ENCODE measurements at places on chromosomes 7 and 10.

DNA sequence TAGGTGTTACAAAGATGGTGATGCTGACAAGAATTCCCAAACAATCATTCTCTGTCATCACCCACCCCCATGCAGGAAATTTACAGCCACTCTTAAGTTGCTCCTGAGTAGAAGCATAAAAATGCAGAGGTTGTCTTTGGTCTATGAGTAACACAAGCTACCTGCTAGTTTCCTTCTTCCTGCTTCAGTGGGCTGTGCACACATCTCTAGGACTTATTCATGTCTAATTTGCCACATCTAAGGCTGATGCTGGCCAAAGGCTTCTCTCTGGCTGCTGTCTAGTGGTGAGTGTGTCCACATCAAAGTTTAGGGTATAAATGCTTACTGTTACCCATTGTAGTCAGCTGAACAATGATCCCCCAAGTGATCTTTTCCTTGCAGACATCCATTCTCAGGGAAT is 662.5 kb downstream of the TYW1 start:
- DNase-seq, result no peak

DNA sequence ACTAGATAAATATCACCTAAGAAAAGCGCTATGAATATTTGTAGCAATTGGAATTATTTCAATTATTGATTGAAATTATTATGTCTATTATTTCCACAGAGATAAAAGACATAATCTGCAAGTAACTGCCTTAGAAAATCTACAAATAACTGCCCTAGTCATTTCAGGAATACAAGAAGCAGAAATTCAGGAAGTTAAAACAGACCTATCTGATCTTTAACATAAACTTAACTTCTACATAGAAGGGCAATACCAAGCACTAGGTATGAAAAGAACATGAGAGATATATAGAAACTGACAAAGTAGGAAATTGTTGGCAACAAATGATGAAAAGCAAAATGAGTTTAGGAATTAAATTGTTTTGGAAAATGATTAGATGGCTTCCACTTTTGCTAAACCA is 31.8 kb upstream of the AKR1B10 start:
- DNase-seq, result no peak

DNA sequence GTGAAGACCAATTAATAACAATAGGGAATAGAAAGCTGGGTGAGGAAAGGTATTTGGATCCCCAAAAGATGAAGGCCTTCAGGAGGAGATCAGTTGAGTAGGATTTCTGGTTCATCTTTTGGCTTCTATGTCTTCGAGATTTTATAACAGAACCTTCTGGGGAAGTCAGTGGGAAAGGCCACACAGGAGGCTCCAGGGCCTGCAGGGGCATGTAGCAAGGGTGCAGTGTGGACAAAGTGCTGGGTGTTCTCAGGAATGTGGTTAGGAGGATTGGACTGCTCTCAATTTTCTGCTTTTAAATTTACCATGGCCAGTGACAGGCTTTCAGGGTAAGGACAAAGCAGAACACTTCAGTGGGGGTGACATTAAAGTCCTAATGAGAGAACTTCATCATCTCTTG is 378.0 kb downstream of the CCSER2 start:
- DNase-seq, result no peak

- no peak for DNase-seq
Observed at GRCh38 chr10:76871697-76872295, 765.8 kb downstream of the KCNMA1 start.

GRCh38 chr7:154409703-154410311 is 357.6 kb downstream of the DPP6 start:
- DNase-seq, result peak; percentile 24

DNA sequence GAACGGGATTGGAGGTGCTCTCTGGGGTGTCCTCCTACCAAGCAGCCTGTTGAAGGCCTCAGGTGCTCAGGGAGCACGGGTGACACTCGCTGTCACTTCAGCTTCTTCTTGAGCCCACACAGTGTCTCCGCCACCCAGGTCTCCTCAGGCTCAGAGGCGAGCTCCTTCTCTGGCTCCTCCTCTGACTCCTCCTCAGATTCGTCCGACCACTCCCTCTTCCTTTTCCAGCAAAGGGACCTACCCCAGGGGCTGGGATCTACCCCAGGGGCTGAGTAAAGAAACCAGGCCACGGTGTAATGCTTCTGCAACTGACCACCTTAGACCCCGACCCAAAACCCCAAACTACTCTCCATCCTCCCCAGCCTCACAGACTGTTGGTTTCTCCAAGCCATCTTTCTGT is 9.2 kb upstream of the RBAK start:
- DNase-seq, result no peak

- DNase-seq, result no peak
Observed at GRCh38 chr10:44862924-44863323, 48.2 kb upstream of the TMEM72 start.

DNA sequence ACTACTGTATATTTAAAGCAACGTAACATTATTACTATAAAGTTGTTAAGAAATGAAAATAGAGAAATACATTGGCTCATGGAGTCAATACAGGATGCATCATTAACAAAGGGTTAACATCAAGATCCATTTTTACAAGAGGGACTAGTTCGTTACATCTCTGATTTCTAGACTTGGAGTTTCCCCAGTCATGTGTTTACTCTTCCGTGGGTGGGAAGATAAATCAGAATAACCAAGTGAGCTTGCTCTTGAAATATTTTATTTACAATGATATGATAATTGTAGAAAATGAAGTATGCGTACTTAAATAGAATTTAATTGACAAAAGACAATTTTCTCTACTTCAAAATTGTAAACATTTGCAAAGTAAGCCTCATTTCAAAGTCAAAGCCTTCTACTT is 1.0 kb upstream of the PRKAR2B start:
- no peak for DNase-seq

DNA sequence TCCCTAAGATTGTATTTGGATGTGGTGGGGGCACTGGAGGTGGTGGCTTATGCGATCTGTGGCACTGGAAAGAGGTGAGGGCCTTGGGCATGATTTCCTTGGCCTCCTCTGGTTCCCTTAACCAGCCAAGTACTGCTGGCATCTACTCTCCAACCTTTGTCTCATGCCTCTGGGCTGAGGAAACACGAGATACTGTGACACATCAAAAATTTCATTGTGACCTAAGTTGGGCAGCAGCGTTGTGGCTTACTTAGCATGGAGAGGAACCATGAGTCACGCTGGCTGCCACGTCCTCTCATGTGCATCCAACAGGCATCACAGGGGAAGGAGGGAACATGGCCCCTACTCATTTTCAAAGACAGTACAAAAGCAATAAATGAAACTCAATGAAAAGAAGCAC is 29.7 kb upstream of the GSDME start:
- DNase-seq, result no peak

GRCh38 chr10:64201936-64202335 is 680.7 kb downstream of the REEP3 start:
- no peak for DNase-seq

DNA sequence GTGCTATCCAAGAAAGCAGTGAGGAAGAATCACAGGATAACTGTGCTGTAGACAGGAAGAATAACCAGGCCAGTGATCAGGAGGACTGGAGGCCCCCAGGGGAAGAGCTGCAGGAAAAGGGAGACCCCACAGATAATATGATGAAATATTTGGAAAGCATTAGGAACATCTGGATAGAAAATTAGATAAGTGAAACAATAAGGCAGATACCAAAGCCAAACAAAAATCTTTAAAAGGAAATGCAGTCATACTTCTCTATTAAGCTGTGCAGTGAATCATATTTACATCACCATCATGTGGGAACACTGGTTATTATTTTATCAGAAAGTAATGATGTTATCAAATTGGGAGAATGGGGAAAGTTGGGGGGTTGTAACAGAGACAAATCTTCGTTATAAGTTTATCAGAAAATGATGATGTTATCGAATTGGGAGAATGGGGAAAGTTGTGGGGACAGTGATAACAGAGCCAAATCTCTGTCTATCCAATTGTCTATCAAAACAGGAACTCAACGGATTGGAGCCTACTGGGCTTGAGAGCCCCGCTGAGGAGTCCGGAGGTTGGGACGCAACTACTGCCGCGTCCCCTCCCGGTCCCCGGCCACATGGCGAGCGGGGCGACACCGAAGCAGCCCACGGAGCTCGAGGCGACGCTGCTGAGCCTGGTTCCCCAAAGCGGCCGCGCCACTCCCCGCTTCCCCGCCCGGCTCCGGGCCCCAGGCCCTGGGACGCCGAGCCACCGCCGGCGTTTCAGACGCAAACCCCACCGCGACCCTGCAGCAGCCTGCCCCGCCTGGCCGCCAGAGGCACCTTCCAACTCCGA is 14.0 kb upstream of the RALA start:
- no peak for DNase-seq

- no peak for DNase-seq
Observed at GRCh38 chr7:144908324-144908723, 72.5 kb upstream of the TPK1 start.

DNA sequence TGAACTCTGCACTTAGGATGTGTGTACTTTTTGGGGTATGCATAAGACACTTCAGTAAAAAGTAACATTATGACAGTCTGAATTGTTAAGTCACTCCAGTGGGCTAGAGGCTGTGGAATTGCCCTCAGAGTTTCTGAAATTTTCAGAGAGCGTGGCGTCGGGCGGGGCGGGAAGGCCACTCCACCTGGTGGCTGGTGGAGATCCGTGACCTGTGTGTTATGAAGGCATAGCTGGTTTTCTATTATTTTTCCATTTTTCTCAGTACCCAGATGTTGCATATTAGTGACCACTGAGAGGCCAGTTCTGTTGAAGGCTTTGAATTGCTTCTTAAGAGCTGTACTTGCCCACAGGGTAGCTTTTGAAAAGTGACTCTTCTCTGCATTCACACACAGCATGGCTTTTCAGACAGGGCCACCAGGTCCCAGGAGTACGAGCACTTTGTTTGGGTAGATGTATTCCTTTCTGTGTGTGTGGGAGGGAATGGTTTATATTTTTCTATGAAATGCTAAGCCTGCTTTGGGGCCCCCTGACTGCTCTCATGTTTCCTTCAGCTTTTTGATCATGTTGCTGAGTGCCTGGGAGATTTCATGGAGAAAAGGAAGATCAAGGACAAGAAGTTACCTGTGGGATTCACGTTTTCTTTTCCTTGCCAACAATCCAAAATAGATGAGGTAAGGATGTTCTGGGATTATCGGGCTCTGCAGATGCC is 52.3 kb downstream of the TACR2 start:
- DNase-seq, result no peak

DNA sequence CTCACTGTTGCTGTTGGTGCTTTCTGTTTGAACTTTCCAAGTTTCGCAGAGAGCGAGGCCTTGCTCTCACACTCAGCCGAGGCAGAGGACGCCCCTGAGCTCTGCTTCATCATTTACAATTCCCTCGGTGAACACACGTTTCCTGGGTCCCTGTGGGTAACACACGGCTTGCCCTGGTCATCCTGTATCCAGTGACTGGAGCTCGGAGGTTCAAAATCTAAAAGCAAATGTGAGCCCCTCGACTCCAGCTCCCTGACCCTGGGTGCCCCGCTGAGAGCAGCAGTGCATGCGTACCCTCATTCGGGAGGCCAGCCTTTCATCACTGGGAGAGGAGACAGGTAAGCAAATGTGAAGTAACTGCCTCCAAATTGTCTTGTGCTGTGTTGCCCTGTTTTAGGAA is 5.8 kb downstream of the CNPY1 start:
- no peak for DNase-seq

- no peak for DNase-seq
Observed at GRCh38 chr10:111127081-111127848, 50.4 kb downstream of the ADRA2A start.

GRCh38 chr7:2915023-2915422 is 70.9 kb upstream of the GNA12 start:
- DNase-seq, result no peak

DNA sequence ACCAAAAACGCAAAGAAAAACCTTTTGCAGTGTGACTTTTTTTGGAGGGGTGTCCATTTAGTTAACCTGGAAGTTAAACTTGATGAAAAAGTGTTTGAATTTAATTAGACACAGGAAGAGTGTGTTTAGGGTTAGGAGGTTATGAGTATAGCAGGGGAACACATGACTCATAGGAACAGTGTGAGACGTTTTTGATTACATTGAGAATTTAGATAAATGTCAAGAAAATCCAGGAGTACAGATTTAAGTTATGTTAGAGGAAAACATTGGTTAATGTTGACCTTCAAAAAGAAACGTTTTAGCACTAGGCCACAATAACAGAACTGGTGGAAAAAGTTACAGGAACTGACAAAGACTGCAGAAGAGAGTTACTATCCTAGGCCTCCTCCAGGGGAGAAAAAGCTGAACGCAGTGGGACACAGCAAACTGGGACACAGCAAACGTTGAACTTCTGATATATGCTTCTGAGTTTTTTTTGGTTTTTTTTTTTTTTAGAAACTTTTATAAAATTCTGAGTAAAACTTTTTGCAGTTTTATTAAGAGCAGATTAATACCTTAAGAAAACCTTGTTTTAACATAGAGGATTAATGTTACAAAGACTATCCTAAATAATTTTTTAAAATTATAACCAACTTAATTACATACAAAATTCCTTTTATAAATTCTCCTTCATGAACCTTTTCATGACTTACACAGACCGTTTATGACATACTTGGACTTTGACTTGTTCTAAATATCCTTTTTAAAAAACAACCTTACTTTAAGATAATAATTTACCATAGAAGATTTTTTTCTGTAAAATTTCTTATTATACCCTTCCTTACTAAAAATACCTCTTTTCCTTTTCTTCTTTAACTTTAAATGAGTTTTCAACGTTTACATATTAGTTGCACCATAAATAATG is 22.2 kb downstream of the LANCL2 start:
- DNase-seq, result no peak

DNA sequence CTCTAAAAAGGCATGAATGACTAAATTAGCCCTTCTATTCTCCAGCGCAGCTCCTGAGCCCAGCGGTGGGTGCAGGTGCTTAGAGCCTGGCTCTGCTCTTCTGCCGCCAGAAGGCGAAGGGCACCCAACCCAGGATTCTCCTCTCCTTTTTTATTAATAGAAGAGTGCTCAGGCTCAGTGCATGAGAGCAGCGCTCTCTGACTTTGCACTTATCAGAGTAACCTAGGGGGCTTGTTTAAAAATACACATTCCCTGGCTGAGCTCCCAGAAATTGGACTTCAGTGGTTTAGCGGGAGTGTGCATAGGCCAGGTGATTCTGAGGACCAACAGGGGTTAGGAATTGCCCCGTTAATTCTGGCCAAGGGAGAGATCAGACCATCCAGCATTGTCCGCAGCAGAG is 1.7 kb upstream of the PFKP start:
- no peak for DNase-seq

DNA sequence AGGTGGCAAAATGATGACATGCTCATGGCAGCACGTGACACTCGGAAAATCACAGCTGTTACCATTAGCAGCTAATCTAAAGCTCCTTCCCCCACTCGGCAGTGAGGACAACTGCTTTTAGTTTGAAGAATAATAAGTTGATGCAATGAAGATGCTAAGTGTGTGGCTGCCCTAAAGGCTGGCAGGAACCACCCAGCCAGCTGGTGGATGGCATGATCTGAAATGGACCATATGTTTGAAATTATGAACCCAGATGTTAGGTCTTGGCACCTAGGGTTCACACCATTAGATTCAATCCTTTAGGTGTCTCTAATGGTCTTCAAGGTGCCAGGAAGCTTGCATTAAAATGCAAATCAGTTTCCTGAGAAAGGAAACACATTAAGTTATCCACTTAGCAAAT is 230.1 kb downstream of the WDR11 start:
- no peak for DNase-seq
